ENCODE measurements at places on chromosomes 1 and 21.

GRCh38 chr1:198681831-198682759 is 43.3 kb downstream of the PTPRC start:
- DNase-seq = no peak

DNA sequence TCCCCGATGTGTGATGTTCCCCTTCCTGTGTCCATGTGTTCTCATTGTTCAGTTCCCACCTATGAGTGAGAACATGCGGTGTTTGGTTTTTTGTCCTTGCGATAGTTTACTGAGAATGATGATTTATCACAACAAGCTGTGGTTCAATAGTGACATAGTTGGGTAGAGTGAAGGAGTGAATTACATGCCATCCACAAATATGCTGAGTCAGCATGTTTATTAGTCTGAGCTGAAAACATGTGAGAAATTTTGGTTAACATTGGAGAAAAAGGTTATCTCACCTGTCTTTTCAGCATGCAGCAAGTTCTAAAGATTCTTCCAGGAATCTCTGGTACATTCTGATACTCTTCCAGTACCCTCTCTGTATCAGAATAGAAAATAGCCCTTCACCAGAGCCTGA is 19.0 kb downstream of the OR2L3 start:
- no peak for DNase-seq

GRCh38 chr1:160091666-160092223 is 6.7 kb downstream of the IGSF8 start:
- DNase-seq = no peak

DNA sequence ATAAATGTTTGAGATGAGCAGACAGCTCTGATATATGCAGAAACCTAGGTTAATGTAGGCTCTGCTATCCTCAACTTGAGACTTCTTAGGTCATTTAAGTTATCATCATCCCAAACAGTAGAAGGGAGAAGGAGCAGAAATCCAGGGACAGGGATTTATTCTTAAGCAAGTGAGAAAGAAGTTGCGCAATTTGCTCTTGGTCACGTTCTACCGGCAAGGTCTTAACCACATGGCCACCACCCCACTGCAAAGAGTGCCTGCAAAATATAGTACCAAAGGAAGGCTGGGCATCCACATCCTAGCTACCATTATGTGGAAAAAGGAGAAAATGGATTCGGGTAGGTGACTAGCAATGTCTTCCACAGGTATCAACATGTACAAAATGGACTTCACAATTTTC is 25.2 kb downstream of the CRNN start:
- DNase-seq = no peak

DNA sequence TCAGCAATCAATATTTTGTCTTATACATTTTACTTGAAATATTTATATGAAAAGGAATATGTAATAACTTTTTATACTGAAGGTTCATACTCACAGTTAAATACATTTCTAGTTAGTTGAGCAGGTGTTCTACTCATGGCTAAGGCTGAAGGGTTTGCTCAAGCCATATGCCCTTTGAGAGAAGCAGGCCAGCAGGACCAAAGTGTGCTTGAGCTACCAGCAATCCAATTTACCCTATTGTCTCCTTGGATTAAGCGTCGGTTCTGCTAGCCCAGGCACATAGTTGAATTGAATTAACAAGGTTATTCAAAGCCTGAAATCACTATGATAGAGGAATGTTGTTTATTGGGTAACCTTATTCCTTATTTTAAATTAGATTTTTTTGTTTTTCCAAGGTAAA is 151.5 kb upstream of the BACE2 start:
- DNase-seq = no peak

- no peak for DNase-seq
These were observed 2.8 kb downstream of the HES2 start for GRCh38 chr1:6416906-6417305.

GRCh38 chr1:68777851-68778250 is 281.0 kb upstream of the DEPDC1 start:
- no peak for DNase-seq

- no peak for DNase-seq
These were observed 46.6 kb downstream of the TENT5C start for GRCh38 chr1:117652421-117652820.

GRCh38 chr1:41681331-41682098 is 197.0 kb upstream of the EDN2 start:
- no peak for DNase-seq

DNA sequence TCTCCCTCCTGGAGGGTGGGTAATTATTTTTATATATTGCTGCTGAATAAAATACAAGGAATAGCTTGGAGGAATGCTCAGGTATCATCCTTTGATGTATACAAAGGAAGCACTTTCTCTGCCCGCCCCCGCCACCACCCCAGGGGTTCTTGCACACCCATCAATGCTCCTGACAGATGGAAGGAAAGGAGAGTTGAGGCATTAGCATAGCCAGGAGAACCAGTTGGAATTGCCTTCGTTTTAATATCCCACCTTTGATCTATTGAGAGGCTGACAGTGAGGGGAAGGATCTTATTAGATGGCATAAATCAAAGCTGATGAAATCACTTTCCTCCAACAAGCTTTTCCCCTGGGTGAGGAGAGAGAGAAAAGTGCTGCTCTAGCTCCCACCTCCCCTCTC is 71.1 kb downstream of the LGR6 start:
- DNase-seq = no peak

- no peak for DNase-seq
These were observed 5.1 kb upstream of the ETV3L start for GRCh38 chr1:157104598-157105293.

DNA sequence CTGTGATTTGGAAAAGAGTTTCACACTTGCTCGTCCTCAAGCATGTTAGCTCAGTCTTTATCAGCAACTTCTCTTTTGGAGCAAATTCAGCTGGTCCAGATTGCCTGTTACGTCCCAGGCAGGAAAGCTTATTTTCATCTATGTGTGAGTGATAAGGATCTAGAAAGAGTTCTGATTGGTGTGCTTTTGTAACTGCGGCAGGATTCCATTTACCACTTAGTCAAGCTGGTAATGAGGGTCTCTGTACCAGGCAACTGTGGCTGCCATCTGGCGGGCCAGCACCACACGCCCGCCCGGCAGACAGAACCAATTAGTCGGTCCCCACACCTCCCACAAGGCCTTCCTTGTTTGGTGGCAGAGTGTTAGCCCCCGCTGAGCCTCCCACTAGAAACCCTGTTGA is 21.0 kb downstream of the C1orf87 start:
- no peak for DNase-seq

DNA sequence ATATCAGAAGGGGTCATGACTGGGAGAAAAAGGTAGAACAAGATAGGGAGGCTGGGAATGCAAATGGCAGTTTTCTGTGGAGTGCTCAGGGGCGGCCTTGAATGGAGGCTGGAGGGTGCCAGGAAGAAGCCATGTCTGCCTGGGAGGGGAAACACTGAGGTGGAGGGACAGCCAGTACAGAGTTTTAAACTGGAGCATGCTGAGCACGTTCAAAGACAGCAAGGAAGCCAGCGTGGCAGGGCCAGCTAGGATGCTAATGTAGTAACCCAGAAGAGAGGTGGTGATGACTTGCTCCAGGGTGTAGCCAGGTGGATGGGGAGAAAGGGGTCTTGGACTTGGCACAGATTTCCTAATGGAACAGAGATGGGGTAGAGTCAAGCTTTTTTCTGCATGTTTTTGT is 445.8 kb upstream of the VAMP3 start:
- no peak for DNase-seq

DNA sequence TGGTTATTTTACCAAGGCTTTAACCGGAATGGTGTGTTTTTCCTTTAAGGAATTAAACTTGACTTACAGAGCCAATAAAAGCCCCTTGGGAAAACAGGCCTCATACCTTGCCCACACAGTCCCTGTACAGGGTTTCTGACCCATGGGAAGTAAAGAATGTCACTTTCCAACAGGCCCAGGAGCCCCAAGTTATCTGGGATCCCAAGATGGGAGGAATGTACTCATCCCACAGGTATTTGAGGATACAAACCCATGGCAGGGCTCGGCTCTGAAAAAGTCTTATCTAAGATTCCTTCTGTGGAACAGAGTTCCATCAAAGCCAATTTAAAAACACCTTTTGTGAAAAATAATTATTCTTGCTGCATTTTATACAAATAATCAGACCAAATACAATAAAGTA is 15.3 kb upstream of the COX20 start:
- no peak for DNase-seq

- DNase-seq = no peak
These were observed 43.8 kb downstream of the CCN1 start for GRCh38 chr1:85624361-85624760.

DNA sequence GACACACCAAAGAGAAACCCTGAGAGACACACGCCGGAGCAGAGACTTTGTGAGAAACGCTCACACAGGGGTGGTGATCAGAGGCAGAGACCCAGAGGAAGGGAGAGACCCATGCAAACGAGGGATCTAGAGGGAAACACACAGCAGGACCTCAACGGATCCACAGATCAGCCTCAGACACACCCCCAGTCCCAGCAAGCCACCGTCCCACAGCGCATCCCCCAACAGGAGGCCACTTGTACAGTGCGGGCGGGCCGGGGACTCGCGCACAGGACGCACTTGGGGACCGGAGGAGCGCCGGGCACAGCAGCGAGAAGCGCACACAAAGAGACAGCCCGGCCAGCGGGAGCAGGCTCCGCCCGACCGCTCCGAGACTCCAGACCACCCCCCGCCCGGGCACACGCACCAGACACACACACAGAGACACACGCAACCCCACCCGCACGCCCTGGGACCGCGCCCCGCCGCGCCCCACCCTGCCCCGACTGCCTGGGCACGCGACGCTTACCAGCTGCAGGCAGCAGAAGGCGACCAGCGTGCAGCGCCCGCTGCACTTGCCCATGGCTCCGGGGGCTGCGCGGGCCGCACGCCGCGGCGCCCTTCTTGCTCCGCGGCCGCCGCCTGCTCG is 587 bp downstream of the NKAIN1 start:
- no peak for DNase-seq

DNA sequence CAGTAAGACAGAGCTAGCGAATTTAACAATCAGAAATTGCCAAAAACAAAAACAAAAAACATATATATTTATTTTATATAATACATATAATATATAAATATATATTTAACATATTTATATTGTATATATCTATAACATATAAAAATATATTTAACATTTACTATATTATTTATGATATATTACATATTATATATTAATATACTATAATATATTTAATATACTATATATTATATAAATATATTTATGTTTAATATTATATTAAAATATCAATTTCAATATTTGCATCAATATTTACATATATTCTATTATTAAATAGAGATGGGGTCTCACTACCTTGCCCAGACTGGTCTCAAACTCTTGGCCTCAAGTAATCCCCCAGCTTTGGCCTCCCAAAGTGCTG is 50.9 kb downstream of the TBX19 start:
- no peak for DNase-seq

- DNase-seq = no peak
These were observed 120.7 kb downstream of the CNIH3 start for GRCh38 chr1:224736619-224737352.

GRCh38 chr1:1118011-1118875 is 2.4 kb upstream of the C1orf159 start:
- no peak for DNase-seq

GRCh38 chr1:168963601-168964000 is 142.9 kb upstream of the ATP1B1 start:
- DNase-seq = no peak

DNA sequence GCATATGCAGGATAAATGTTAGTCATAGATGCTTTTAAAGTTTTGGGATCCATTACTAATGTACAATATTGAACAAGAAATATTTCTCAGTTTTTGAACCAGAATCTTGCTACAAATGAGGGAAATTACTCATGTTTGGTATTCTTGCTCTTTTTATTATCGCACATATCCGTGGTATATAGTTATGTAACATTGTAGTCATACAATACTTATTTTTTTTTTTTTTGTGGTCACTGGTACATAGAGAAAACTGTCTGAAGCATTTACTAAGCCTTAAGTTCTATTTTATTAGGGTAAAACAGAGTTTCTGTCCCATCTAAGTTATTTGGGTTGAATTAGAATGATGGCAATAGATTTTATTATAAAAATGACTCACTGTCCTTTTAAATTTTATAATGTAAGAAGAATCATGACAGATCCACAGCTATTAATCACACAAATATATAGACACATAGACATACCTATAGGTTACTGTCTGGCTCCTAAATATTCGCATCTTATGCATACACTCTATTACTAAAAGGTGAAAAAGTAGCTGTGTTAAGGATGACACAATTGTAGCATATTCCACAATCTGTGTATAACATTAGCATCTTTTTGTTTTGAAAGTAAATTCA is 18.0 kb upstream of the PRKAA2 start:
- DNase-seq = no peak

GRCh38 chr1:201764166-201764565 is 64.8 kb upstream of the IPO9 start:
- no peak for DNase-seq

DNA sequence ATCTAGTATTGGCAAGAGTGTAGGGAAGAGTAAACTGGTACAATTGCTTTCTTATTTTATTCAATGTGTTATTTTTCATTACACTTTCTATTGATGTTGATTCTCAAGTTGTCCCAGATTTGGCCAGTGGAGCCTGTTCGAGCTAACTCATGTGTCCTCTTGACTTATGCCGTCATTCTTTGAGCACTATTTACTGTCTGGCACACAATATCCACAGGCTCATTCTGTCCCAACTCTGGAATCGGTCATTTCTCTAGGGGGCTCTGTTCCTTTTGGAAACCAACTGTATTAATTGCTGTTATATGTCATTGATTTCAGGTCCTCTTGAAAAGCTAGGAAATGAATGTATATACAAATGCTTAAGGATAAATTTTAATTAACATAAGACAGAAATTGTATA is 22.4 kb upstream of the SFPQ start:
- DNase-seq = no peak

Measured in cortex of kidney (tissue), 1 donor.